NCI-H2081 treated with DMSO at 0.1 percent for 48 hours (cell line): ENCODE measurements at places on chromosomes 7 and 10.

GRCh38 chr10:113320987-113321386, 231.9 kb upstream of the HABP2 start:
- no peak for DNase-seq

DNA sequence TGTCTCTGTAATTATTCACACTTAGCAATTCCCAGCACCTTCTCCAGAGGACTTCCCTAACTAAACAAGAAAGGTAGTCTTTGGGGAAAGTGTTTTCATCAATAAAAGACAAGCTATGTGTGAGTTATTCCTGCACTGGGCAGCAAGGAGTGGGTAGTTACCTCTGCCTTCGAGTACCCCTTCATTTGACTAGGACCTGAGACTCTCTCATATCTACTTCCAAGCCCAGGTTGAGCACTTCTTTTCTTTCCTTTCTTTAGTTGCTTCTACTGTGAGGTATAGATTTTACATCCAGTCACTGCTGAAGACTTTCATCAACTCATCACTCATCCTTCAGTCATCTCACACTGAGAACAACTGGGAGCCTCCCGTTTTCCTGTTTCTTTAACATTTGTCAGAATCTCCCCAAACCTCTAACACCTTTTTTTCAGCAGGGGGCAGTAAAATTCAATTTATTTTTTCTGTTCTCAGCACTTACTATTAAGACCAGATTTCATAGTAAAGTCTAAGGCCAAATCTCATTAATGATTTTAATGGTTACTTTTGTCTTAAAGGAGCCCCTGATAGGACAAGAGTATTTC, 80.1 kb upstream of the PRSS1 start:
- DNase-seq = no peak

DNA sequence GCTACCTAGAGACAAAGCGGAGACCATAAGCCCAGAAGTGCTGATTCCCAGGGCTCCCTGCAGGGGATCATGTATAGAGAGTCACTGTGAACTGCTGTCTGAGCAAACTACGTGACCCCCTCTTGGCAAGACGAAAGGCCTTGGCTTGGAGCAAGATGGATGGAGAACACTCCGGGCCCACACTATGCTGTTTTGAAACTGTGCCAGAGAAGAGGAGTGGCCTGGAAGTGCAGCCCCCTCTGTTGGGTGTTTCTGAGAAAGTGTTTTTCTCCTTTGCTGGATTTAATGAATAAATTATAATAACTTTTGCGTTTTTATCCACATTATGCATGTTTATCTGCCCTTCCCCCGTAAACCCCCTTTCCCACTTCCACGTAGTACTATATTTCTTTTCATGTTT, 639.3 kb upstream of the GALNT17 start:
- DNase-seq = no peak

DNA sequence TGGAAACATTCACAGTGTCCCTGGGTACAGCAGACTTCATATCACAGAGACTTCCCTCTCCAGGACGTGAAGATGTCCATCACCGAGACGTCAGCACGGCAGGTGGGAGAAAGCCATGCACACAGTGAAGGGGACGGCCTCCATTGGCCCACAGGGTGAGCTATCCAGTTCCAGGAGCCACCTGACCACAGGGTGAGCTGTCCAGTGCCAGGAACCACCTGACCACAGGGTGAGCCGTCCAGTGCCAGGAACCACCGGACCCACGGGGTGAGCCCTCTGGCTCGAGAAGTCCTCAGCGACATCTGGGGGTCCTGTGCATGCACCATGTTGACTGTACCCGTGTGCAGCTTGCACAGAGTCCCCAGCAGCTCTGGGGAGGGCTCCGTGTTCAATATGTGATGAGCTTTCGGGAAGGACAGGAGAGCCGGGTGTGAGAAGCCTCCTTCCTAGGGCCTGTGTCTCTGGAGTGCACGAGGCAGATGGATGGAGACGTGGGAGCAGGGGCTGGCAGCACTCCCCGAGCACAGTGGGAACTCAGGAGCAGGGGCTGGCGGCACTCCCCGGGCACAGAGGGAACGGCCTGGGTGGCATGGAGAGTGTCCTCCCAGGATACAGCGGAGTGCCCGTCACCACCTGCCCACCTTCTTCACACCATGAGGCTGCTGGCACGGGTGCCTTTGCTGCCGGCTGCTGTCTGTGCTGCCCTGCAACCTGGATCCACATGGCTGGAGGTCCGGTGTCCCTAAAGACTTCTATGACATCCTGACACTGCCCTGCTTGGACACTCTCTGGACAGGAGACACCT, 616.2 kb downstream of the DNAJB6 start:
- no peak for DNase-seq

GRCh38 chr10:1698185-1698584, 39.1 kb downstream of the ADARB2 start:
- no peak for DNase-seq

GRCh38 chr10:127922675-127923366, 15.9 kb downstream of the PTPRE start:
- no peak for DNase-seq

GRCh38 chr10:57320416-57320815, 947.3 kb downstream of the IPMK start:
- no peak for DNase-seq

DNA sequence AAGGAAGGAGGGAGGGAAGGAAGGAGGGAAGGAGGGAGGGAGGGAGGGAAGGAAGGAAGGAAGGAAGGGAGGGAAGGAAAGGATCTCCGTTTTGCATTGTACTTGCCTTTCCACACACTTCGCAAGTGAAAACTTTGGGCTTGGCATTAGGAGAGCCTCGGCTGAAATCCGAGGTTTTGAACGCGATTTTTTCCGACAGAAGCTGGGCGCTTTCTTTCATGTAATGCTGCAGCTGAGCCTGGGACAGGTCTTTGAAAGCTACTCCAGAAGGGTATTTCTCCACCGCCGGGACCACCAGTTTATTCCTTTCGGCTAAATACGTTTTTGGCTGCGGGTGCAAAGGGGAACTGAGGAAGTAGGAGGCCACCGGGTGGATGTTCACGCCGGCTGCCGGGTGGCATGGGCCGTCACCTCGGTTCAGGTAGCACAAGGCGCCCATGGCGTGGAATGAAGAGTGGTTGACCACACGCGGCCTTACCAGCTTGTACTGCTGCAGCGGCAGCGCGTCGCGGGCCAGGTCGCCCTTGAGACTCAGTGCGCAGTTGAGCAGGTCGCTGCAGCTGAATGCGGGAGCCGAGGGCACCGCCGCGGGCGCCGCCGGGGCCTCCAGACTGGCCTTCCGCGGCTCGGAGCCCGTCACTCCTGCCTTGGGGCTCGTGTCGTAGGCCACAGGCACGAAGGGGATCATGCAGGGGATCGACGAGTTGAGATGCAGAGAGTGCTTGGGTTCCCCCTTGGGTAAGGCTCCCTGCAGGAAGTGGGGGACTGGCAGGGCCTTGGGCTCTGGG, 825 bp downstream of the FEZF1 start:
- no peak for DNase-seq

GRCh38 chr10:123599366-123599849, 66.7 kb upstream of the GPR26 start:
- DNase-seq = no peak

- DNase-seq = no peak
Observed at GRCh38 chr7:97770850-97771249, 39.0 kb downstream of the TAC1 start.

GRCh38 chr10:125114761-125115391, 45.5 kb downstream of the CTBP2 start:
- DNase-seq = no peak

- DNase-seq = no peak
Observed at GRCh38 chr7:74039337-74039736, 11.4 kb downstream of the ELN start.

- DNase-seq = no peak
Observed at GRCh38 chr10:113958631-113959382, 84.9 kb upstream of the ADRB1 start.

- no peak for DNase-seq
Observed at GRCh38 chr10:2949948-2950354, 117.4 kb upstream of the PFKP start.
